Cardiac septum (tissue), 1 donor: ENCODE measurements at places on chromosomes 5 and 9.

DNA sequence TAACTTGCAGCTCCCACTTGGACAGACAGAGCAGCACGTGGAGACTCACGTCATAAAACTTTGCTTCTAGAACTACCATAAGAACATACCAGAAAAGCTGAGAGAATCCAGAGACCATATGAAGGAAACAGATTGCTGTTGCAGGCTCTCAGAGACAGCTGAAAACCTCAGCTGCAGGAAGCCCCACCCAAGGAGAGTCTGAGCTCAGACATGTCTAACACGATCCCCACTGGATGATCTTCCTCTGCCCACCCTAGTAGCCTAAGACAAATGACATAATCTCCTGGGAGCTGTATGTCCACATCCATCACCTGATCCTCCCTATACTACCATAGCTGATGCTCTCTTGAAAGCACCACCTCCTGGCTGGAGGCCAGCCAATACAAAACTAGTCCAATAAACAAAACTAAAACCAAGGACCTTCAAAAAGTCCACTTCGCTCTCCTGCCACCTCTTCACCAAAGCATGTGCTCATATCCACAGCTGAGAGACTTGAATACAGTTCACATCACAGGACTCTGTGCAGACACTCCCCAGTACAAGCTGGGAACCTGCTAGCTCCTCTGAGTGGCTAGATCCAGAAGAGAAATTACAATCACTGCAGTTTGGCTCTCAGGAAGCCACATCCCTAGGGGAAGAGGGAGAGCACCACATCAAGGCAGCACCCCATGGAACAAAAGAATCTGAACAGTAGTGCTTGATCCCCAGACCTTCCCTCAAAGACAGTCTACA lies 257.4 kb downstream of the TRIM36 start:
- no peak for DNase-seq

GRCh38 chr9:91193087-91193657 lies 168.5 kb downstream of the AUH start:
- peak; percentile 93 for DNase-seq

GRCh38 chr9:121707477-121708424 lies 56.3 kb downstream of the DAB2IP start:
- no peak for DNase-seq

DNA sequence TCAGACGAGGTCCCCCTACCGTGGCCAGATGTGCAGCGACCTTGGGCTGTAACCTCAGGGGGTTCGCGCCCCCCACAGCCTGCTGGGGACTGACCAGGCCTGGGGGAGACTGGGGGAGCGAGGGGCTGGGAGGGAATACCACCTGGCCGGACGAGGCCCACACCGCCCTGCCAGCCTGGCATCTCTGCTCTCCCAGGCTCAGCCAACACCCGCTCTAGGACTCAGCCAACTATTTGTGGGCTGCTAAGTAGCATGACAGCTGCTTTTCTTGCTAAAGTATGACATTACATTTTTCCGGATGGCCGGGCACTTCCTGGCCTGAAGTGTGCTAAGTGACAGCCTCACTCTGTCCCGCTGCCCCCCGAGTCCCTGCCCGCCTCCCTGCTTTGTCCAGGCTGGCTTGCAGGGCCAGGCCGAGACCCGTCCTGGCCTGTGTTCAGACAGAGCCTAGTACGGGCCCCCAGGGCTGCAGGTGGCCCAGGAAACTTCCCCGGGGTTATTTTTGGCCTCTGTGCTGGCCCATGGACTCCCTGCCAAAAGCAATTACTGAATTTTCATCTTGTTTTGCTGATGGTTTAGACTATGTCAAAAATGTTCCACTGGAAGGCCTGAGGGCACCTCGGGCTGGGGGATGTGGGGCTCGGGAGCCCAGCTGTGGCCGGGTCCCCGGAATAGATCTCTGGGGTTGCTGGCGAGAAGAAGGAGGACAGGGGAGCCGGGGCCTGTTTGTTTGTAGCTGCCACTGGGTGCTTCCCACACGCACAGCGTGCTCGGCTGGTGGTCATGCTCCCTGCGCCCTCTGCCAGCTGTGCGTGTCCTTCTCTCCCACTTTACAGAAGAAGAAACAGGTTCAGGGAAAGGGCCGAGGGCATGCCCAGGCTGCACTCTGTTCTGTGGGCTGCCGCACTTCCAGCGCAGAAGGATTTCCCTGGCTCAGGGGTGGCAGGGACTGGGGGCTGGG lies 13.4 kb upstream of the SLC2A6 start:
- DNase-seq = no peak

DNA sequence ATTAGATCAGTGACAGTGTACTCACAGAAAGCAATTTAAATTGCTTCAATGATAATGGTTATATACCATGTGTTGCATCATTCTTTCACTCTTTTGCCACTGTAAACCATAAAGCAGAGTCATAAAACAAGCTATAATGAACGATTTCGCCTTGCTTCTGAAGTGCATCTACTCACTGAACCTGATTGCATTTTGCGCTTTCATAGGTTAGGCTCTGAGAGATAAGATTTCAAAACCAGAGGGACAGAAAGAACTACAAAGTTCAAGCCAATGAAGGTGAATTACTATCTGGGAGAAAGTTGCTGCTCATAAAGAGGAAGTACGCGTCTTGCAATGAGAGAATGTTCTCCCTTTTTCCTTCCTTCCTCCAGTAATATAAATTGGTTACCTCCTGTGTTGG lies 412.7 kb downstream of the CETN3 start:
- DNase-seq = no peak
